ENCODE measurements at places on chromosomes 11 and 22.

- DNase-seq = no peak
Measured at GRCh38 chr22:27581688-27582087, 219.9 kb downstream of the MN1 start.

DNA sequence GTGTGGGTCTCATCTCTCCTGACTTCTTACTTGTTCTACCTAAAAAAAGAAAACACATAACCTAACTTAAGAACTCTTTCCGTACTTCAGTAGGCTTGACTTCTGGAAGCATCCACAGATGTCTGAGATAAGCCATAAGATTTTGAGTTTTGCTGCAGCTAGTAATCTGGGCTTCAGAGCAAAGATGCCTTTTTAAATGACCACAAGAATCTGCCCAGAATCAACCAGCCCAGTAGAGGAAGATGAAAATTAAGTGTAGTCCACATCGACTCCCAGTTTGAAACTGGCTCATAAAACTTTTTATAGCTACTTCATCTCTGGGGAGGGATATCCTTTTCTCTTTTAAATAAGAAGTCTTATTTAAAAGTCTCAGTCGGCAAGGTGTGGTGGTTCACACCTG, 10.7 kb downstream of the DENND5A start:
- DNase-seq = no peak

GRCh38 chr11:7638710-7639642, 34.3 kb downstream of the CYB5R2 start:
- no peak for DNase-seq

DNA sequence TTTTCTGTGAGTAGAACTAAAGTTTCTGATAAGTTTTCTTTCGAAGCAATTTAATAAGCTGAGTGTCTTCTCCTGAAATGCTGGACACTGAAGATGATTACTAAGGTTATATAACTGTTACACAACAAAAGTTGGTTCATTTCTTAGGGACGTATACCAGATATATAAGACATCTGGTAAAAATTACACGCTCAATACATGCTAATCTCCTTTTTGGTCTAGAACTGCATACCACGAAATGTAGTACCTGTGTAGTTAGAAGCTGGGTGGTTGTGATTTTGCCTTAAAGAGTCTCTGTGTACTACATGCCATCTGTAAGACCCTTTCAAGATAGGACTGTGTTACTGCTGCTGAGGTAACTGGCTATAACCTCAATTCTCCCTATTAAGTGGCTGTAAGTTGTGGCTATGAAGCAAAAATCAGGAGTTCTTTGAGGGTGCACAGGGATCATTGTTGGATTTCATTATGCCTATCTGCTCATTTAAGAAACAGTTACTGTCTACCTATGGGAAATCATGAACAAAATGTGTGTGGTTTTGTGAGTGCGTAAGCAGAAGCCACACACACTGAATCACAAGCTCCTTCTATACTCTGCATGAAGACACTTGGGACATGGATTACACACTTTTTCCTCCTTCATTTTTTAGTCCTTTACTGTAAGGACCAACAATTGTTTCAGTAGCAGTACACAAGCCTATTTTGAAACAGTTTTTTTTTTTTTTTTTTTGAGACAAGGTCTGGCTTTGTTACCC, 195.9 kb downstream of the SWAP70 start:
- DNase-seq = no peak

GRCh38 chr22:50271519-50271970, 1.4 kb upstream of the MAPK11 start:
- DNase-seq = peak; percentile 52

DNA sequence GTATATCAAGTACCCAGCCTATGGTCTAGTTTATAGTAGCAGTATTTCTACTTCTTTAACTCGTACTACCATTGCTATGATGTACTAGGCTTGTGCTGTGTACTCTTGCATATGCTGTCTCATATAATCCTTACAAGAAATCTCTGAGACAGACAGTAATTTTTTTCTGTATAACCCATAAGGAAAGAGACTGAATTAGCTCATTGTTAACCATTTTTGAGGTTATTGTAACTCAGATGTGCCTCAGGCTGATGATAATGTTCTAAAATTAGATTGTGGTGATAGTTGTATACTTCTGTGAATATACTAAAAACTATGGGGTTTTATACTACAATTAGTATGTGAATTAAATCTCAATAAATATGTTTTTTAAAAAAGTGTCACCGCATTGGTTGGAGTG, 112.2 kb upstream of the RRM1 start:
- no peak for DNase-seq

DNA sequence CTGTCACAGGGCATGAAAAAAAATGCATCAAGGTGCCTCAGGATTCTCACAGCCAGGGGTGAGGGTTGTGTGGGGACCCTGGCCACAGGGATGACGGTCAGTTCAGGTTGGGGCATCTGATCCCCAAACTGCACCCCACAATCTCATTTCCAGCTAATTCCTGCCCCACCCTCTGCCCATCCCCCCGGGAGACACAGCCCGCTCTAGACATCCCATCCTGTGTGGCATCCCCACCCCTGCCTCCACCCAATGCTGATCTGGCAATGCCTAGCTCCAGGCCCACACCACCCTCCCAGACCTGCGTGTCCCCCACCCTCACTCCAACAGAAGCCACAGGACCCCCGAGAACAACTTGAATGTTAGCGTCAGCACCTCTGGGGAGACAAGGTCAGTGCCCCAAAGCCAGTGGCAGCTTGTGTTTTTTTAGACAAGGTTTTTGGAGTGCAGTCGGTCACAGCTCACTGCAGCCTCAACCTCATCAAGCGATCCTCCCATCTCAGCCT, 25.3 kb downstream of the TSPAN4 start:
- DNase-seq = no peak

DNA sequence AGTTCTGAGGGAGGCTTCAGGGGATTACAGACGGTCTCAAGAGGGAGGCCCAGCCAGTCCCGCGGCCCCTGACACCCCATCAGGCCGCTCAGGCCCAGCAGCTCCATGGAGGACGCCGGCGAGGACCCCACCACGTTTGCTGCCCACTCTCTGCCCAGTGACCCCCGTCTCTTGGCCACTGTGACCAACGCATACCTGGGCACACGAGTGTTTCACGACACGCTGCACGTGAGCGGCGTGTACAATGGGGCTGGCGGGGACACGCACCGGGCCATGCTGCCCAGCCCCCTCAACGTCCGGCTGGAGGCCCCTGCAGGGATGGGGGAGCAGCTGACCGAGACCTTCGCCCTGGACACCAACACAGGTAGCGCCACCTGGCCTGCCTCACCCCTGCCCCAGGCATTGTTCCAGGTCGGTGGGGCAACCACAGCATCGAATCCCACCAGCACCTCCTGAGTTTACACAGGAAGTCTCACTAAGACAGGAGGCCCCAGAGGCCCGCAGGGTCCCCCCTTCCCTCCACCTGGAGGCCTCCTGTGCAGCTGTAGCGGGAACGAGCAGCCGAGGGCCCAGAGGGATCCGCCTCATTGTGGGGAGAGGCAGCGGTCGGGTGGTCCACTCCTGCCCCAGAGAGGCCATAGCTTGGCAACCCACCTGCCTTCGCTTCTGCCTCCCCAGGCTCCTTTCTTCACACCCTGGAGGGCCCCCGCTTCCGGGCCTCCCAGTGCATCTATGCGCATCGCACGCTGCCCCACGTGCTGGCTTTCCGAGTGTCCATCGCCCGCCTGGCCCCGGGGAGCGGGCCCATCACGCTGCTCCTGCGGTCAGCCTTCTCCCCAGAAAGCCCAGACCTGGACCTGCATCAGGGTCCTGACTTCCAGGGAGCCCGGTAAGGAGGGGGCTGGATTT, 1.0 kb downstream of the PGGHG start:
- no peak for DNase-seq

GRCh38 chr11:65781152-65781961, 581 bp upstream of the AP5B1 start:
- DNase-seq = no peak

- DNase-seq = no peak
Measured at GRCh38 chr11:13358596-13359270, 81.1 kb downstream of the BMAL1 start.

DNA sequence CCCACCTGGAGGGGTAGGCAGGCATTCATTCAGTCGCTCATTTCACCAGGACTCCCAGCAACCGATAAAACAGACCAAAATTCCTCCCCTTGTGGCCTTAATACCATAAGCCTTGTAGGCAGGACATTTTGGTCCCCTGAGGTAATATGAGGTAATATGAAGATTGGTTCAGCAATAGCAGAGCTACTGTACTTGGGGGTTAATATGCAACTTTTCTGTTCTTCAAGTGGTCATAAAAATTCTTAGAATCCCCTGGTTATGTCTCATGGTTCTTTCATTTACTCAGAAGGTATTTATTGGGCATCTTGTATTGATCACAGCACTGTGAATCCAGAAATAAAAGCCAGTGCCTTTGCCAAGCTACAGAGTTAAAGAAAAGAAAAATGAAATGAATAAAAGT, 29.8 kb downstream of the SHISA8 start:
- DNase-seq = no peak

- DNase-seq = no peak
Measured at GRCh38 chr11:71504531-71504930, 22.5 kb upstream of the KRTAP5-7 start.

GRCh38 chr11:75421035-75421602, 11.9 kb downstream of the KLHL35 start:
- no peak for DNase-seq

- no peak for DNase-seq
Measured at GRCh38 chr11:104442321-104442720, 278.4 kb upstream of the PDGFD start.

- no peak for DNase-seq
Measured at GRCh38 chr11:25068451-25068850, 571.6 kb downstream of the LUZP2 start.

DNA sequence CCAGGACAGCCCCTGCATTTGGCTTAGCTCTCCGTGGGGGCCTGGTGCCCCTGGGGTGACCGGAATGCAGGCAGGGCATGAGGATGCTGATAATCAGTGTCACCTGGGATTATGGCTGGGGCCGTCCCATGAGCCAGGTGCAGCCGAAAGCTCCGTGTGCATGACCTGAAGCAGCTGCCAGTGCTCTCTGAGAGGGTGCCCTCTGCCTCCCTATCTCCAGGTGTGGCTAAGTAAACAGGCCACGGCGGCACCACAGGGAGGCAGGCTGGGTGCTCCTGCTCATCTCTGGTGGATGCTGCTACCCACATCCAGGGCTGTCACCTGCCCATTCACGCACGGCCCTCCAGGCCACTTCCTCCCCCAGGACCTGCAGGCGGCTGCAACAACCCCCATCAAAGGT, 29.8 kb downstream of the DUSP8 start:
- no peak for DNase-seq

- no peak for DNase-seq
Measured at GRCh38 chr11:114271316-114271715, 24.9 kb upstream of the NNMT start.

DNA sequence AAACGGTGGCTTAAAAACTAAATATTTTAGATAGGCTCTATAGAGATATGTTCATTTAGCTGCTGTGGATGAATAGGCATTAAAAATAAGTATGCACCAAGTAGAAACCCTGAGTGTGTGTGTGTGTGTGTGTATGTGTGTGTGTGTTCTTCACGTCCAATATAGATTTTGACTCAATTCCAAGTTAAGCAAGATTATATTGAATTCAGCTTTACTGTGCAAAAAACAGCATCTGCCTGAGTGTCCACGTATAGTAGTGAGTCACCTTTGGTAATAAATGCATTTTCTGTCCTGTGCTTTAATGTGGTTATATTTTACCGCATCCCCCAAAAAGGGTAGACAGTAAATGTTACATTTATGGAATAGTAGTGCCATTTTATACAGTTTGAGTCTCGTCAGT, 71.2 kb downstream of the PDHX start:
- no peak for DNase-seq

GRCh38 chr11:132358573-132358953, 988.1 kb downstream of the NTM start:
- no peak for DNase-seq

- no peak for DNase-seq
Measured at GRCh38 chr11:66172146-66172545, 96.3 kb upstream of the RAB1B start.

DNA sequence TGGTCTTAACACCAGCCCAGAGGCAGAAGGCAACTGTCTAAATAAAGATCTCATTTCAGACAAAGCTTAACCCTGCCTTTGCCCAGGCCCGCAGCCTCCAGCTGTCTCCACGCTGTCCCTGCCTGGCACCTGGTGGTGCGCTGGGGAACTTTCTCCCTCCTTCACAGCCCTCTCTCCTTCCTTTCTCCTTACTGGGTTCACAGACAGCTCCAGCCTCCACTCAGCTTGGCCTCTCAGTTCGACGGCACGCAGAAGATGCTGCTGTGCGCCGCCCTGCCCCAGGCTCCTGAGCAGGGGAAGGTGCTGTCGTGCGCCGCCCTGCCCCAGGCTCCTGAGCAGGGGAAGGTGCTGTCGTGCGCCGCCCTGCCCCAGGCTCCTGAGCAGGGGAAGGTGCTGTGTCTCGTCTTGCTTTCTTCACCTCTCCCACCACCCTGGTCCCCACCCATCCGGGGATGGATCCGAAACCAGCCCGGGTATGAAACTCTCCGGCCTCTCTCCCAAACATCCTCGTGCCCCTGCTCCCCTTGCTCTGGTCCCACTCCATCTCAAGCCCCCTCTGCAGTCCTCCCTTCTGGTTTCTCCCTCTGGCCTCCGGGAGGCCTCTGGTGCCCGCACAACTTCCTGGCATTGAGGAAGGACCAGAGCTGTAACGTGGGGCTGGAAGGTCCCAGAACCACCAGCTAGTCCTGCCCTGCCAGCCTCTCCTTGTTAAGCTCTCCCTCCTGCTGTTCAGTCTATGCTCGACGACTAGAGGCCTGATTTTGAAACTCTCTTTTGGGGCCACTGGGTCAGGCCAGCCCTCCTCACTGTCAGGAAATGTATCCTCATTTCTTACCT, 22.9 kb upstream of the JAM3 start:
- DNase-seq = no peak

DNA sequence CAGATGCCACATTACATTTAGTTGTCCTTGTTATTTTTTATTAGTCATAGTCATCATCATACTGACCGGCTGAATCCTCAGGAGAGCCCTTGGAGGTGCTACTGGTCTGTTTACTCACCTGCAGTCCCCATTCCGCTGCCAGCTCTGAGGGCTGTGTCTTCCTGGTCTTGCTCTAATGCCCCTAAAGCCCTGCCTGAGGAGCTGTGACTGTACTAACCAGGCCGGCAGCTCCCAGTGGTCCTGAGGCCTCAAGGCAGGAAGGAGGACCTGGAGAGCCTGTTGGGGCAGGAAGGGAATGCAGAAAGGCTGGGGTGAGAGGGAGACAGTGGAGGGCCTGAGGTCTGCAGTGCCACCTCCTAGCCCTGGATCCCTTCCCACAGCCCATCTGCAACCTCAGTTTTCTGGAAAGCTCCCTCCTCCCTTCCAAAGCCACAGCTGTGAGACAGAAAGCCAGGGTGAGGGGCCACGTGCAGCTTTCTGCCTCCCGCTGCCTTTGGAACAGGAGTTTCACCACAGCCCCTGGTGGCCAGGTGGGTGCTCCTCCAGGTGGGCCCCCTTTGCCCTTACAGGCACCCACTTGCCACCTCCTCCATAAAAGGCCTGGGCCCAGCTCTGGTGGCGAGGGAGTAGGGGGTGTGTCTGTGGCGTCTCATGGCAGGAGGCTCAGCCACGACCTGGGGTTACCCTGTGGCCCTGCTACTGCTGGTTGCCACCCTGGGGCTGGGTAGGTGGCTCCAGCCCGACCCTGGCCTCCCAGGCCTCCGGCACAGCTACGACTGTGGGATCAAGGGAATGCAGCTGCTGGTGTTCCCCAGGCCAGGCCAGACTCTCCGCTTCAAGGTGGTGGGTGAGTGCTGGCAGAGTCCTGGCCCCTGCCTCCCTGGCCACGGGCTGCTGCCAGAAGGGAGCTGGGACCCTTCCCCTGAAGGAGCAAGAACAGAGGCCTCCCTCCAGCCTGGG, at the start of gene ZP1:
ZP1 (plus strand) TSS at position 632 of the 960 bp plus-strand sequence; CDS start at position 652, 20 bp downstream.
- DNase-seq = no peak

Data from stimulated activated CD4-positive, alpha-beta T cell treated with anti-CD3 and anti-CD28 coated beads, Interleukin-15, amount 100 ng/mL, for 1 hour (primary cell).